ENCODE measurements at places on chromosomes 6 and 20.

DNA sequence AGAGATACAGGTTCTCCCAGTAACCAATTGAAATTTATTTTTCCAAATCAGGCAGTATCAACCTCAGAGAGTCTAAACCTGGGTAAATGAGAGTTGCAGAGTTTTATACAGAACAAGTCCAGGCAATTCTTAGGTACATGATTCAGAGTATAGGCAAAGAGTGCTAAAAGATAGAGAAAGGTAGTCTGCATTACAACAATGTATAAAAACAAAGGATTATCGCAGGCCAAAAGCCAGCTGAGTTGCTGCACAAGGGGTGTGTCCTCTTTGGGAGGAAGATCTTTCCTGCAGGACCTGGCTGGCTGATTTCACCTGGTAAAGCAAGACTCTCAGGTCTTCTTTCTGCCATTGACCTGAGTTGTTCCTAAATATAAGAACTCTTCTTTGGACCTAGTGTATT lies 48.9 kb upstream of the ECHDC1 start:
- DNase-seq: no peak

- no peak for DNase-seq
Observed at GRCh38 chr6:74409447-74409846, 713.4 kb downstream of the CD109 start.

DNA sequence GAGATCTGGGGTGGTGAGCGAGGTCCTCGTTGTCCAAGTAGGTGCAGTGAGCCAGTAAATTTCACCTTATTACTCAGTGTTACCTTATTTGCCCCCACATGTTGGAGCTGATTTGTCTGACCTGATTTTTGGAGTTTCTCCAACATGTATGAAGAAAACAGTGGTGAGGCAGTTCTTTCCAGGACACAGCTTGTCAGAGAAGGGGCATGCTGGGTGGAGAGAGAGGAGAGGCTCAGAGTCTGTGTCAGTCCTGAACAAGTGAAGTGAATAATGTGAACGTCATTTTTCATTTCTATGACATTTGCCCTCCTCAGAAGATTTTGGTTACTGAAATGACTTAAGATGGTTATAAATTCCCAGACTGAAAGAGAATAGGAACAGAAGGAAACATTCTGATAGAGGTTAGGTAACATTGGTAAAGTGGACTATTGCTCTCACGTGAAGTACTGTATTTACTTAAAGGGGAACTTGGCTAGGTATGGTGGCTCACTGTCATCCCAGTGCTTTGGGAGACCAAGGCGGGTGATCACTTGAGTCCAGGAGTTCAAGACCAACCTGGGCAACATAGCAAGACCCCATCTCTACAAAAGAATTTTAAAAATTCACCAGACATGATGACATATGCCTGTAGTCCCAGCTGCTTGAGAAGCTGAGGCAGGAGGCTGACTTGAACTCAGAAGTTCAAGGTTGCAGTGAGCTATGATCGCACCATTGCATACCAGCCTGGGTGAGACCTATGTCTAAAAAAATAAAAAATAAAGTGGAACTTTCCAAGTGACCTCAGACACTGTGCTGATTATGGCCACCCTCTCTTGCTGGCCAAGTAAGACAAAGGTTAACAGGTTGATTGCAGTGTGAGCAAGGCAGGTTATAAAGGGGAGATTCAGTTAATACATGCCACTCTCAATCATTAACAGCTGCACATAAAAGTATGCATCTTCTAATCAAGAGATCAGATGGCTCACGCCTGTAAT lies 184.3 kb downstream of the EDN1 start:
- DNase-seq: no peak

GRCh38 chr6:24454452-24454851 lies 34.9 kb downstream of the GPLD1 start:
- DNase-seq: no peak
